Activated CD8-positive, alpha-beta T cell treated with anti-CD3 and anti-CD28 coated beads for 36 hours (primary cell): ENCODE measurements at places on chromosomes 7 and 10. TPM values are rescaled to one million over a fixed set of nuclear protein-coding genes. Genes with fewer than 3 reads are reported as not detected.

The EN2 gene
- not detected for total RNA-seq

The MACROH2A2 gene
- 3.9 TPM for total RNA-seq

The ADCY1 gene
- total RNA-seq = 0.07 TPM

The GHRHR gene
- not detected for total RNA-seq

The PCDH15 gene
- not detected for total RNA-seq

The ERVW-1 gene
- total RNA-seq = not detected

The GFRA1 gene
- total RNA-seq = not detected

The CDK5 gene
- total RNA-seq = 9.9 TPM

GRCh38 chr10:871951-872403, 59.5 kb downstream of the LARP4B start:
- DNase-seq = no peak

DNA sequence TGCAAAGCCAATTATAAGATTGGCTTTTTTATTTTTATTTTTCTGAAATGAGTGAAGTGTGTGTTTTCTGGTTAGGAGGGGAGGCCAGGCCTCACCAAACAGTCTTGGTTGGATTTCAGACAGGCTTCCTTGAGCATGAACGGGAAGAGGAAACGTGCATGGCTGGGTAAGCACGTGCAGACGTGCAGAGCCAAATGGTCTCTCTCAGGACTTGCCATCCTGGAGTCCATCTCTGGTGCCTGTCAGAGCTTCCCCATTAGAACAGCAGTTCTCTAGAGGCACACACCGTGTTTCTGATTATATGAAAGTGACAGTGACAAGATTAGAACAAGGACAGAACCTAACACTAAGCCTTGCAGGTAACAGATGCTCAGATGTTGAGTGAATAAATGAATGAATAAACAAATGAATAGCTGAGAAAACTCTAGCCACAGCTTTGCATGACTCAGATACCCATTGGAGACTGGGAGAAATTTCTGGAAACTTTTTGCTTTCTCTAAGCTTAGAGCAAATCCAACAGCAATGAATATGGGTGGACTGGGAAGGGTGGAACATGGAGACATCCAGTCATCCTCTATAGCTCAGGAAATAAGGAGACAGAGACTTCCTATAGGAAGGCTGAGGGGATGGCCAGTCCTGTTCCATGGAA, 11.8 kb upstream of the CALD1 start:
- no peak for DNase-seq

DNA sequence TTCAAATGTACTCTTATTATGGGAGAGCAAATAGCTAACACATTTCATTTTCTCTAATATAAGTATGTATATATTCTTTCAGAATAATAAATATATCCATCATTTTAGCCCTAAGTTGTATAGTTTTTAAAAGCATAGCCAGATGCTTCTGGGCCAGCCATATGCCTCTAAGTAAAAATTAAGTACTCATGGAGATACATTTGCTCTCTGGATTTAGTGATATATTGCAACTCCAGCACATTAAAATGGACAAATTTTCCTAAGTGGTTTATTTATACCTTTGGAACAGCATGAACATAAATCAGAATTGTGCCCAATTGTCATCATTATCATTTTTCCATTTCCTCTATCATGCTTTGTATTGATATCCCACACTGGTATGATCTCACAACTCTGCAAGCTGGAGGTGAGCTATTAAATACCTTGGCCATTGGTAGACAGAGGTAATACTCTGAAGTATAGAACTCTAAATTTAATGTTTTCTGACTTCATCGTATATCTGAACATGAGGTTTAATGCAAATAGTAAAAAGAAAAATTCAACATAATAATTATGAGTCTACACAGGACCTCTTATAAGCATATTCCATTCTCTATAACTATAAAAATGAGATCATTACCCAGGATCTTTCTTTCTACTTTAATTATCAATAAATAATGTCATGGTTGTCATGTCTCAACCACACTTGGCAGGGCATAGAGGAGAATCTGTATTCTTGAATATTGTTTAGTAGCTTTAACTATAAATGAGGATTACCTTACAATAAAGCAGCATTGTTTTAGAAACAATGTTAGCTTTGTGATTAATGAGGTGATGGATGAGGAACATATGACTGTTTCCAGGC, 90.8 kb downstream of the AGMO start:
- DNase-seq = no peak

DNA sequence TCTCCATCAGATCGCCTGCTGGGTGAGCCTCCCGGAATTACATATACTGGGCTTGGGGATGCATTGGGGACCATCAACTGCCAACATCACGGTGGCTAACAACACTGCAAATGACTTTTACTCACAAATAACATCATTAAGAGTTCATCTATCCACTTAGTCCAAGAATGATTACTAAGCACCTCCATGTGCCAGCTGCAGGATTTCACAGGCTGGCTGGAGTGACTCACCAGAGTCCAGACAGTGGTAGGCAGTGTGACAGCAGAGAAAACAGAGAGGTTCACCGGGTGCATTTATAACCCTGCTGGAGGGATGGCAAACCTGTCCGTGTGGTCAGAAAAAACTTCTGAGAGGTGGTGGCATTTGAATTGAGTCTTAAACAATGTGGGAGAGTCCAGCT, 3.2 kb upstream of the IGFBP3 start:
- DNase-seq = no peak

GRCh38 chr7:46205478-46205877, 284.4 kb upstream of the IGFBP3 start:
- no peak for DNase-seq

DNA sequence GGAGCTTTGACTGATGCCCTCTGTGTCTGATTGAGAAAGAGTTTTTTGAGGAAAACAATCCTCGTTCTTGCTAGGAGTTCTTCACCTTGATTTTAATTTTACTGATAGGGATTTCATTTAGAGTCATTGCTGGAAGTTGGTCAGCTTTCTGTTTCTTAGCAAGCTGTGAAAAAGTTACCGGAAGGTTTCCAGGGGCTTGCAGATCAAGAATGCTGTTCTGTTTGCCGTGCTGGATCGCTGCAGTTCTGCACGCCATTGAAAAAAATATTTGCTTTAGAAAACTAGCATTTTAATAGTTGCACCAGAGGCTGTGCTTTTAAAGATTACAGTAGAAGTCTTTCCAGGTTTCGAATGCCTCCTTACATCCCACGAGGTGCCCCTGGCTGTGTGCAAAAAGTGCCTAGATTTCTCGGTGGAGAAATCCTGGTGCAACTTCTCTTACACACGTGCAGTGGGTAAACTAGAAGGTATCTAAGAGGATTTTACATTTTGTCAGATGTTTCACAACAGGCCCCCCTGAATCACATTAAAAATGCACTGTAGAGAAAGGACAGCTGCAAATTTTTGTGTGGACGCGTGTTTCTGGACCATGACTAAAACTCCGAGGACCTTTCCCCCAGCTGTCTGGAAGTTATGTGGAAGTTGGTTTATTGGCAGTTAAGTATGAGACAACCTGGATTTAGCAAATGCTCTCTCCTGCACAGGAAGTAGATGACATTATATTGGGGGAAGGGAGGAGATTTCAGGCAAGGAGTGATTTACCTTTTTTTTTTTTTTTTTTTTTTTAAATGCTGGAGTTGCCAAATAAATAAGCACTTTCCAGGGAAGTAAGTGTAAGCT, 5.8 kb downstream of the TCF7L2 start:
- no peak for DNase-seq

DNA sequence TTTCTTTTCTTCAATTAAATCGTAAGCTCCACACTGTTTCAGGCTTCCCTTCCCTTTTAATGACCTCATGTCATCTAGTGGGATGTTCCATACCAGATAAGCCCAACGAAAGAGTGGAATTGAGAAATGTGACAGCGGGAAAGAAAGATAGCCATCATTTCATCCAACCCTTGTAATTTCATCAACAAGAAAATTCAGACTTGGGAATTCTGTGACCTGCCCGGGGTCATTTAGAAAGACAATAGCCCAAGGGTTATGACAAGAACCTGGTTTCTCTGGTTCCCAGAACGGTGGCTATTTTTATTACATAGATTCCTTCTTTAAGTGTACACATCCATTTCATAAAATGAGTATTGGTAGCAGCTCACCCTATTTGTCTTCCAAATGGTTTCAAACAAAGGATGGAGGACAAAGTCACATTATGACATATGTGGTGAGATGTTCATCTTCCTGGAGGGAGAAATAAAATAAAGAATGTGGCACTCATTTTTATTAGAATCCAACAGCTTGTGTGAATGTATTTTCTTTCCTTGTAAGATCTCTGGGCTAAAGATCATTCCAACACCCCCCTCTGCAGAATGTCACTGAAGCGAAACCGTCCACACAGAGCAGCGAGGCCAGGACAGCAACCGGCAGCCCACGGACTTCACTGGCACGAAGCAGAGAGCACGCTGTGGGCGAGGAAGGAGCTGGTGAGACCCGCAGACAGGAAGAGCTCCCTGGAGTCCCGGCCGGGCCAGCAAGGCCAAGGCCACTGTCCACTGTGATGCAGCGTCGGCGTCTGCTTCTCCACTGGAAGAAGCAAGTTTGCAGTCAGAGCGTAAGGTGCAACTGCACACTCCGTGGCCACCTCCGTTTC, 199.9 kb downstream of the KLF6 start:
- DNase-seq = no peak

DNA sequence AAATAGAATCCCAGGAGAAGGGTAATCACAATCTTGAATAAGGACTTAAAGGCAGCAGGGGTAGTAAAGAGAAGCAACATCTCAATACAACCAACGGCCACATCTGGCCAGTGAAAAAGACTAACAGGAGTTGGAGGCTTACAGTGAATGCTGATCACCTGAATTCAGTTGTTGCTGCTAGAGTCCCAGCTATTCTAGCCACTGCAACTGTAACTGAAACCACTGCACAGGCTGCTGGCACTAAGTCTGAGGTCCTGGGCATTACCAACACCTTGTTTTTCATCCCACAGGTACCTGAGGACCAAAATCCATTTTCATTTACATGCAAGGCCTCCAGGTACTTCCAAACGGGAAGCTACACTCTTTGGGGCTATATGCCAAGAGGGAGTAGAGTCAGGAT, 44.4 kb downstream of the TPK1 start:
- no peak for DNase-seq

DNA sequence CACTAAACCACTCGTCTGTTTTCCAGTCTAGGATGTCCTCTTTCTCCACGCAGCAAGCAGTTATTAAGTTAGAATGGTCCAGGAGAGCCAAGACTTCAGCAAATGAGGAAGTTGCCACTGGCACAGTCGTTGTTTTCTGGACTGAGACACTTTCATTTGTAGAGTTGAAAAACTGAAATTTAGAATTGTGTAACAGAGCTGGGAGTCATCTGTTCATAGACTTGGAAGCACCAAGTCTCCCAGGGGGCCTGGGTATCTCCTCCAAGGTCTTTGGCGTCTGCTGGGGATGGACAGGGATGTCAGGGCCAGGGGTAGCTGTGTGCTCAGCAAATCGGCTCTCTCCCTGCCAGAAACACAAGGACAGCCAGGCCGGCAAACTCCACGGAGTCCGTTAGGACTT, 208.4 kb downstream of the FANK1 start:
- DNase-seq = no peak

GRCh38 chr7:131466735-131467365, 89.6 kb downstream of the PODXL start:
- DNase-seq = no peak

GRCh38 chr10:129646973-129647372, 179.9 kb downstream of the MGMT start:
- no peak for DNase-seq
